ENCODE measurements at places on chromosomes 6 and 20.

DNA sequence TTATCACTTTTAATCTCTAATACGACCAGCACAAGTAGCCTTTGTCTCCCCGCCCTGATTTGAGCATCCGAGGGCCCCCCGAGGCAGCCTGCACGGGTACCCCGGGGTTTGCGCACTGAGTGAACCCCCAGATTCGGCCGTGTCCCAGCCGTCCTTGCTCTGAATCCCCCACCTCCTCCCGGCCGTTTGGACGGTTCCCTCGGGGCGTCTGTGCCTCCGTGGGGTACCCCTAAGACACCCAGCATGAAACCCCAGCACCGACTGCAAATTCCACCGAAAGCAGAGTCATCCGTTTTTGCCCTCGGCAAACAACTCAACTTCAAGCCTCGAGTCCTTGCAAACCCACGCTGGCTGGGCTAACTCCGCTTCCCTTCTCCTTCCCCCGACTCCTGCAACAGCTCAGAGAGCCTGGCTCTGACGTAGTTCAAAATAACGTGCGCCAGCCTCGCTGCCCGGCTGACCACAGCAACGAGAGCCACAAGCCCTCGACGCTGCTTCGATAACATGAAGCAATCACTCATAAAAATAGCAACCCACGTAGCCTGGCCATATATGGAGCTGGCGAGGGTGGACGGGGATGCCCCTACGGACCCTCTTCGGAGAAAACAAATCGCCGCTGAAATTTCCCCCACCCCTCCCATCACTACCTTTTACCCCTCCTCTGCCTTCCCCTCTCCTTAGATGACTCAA is 764 bp upstream of the SNAP25 start:
- DNase-seq, result peak; percentile 94

DNA sequence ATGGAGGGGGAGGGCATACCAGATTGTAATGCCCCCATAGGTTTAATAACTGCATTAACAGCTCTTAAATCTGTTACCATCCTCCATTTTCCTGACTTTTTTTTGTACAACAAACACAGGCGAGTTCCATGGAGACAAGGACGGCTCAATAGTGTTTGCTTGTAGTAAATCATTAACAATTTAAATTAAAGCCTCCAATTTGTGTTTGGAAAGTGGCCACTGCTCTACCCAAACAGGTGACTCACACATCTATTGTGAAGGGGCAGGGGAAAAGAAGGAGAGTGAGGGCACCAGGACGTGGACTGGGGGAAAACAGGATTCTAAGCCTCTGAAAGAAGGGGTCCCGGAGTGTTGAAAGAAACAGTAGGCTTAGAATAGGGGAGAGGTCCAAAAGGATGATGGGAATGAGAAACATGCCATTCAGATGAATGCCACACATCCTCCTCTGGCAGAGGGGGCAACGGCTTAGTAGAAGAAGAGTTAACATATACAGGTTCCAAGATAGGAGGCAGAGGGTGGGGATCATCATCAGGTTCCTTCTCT is 6.9 kb downstream of the GLYATL3 start:
- no peak for DNase-seq

DNA sequence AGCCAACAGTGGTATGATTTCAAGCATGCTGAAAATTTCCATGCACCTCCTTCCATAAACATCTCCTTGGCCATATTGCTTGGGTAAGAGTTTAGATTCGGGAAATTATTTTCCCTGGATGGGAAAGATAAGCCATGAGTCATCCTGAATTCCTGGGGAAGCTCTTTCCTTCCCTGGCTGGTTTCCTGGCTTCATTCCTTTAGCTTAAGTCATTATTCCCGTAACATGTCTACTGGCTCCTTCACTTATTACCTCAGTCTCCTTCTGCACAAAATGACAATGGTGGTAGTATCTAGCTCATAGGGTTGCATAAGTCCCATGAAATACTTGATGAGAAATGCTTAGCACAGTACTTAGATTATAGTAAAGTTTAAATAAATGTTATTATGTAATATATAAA is 27.6 kb downstream of the TINAG start:
- DNase-seq, result no peak

- DNase-seq, result peak; percentile 90
Measured at GRCh38 chr6:123804014-123804786, 535 bp downstream of the NKAIN2 start.

DNA sequence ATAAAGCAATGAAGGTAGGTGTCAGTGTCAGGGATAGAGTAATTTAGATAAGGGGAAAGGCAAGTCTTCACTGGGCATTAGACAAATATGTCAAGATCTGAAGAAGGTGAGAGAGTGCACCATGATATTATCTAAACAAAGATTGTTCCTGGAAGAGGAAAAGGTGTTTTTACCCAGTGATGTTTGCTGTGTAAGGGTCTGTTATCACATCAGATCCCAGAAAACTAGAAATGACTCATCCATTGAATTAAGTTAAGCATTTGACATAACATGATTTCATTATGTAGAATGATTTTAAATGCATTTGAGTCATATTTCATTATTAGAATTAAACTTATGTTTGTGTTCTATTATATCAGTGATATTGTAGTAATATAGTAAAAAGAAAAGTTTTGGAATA is 1279.5 kb upstream of the CITED2 start:
- DNase-seq, result no peak

DNA sequence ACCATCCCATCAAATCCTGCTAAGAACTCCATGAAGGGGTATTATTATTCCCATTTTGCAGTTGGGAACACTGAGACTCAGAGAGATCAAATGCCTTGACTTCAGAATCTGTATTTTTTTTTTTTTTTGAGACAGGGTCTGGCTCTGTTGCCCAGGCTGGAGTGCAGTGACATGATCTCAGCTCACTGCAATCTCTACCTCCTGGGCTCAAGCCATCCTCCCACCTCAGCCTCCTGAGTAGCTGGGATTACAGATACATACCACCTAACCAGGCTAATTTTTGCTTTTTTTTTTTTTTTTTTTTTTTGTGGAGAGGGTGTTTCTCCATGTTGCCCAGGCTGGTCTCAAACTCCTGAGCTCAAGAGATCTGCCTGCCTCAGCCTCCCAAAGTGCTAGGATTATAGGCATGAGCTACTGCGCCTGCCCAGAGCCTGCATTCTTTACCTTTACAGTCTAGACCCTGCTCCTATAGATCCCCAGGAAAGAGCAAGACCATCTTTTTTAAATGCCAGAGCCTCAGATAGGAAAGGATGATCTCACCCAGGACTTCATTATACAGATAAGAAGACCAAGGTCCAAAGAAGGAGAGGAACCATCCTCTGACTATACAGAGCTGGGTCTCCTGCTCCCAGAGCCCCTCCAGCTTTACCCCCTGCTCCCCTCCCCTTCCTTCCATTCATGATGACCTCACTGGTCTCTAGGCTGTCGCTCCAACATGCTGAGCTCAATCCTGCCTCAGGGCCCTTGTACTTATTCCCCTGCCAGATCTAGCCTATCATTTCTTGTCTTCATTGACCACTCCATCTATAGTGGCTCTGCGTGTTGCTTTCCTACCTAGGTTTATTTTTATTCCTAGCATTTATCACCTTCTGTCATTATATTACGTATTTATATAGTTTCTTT is 138.6 kb downstream of the CEBPB start:
- no peak for DNase-seq

- DNase-seq, result no peak
Measured at GRCh38 chr20:9253006-9253539, 184.2 kb downstream of the PLCB4 start.

DNA sequence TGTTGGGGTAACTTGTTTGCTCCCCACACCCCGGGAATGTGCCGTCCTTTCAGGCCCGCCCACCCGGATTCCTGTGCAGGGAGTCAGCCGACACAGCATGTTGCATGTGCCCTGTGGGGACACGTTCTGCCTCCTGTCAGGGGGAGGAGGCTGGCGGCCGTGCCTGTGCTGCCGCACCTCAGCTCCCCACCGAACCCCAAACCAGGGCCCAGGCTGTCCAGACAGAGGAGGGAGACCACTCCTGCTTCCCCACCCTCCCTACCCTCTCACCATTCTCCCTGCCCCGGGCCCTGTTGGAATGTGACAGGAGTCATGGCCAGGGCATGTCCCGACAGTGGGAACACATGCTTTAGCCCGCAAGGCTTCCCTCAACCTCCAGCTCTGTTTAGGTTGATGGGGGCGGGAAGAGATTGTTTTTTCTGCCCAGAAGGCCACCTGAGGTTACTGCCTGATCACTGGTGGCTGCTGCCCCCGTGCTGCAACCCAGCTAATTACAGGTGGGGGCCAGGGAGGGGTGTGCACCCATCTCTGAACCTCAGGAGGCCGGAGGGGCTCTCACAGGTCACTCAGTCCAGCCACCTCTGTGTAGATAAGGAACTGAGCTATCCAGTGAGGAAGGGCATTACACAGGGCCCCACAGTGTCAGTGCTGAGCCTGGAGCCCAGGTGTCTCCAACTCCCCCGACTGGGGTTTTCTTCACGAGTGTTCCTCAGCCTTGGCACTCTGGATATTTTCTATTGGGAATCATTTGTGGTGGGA is 13.6 kb downstream of the LRRC73 start:
- DNase-seq, result no peak

DNA sequence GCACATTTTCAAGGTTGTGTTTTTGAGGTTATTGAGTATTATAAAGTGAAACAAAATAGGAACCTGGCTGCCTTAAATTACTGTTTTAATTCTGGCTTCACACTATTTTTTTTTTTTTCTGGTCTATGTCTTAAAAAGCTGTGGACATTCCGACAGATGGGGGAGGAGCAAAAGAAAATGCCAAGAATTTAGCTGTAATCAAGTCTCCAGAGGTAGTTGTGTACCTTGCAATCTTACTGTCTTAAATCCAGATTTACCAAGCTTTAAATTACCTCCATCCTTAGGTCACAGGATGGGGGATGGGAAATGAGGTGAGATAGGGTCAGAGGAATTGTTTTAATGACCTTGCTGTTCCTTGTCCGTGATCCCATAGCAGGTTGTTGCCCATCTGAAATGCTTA is 182.8 kb downstream of the UTRN start:
- DNase-seq, result no peak

- DNase-seq, result no peak
Measured at GRCh38 chr20:38454556-38455473, 17.8 kb upstream of the RALGAPB start.

DNA sequence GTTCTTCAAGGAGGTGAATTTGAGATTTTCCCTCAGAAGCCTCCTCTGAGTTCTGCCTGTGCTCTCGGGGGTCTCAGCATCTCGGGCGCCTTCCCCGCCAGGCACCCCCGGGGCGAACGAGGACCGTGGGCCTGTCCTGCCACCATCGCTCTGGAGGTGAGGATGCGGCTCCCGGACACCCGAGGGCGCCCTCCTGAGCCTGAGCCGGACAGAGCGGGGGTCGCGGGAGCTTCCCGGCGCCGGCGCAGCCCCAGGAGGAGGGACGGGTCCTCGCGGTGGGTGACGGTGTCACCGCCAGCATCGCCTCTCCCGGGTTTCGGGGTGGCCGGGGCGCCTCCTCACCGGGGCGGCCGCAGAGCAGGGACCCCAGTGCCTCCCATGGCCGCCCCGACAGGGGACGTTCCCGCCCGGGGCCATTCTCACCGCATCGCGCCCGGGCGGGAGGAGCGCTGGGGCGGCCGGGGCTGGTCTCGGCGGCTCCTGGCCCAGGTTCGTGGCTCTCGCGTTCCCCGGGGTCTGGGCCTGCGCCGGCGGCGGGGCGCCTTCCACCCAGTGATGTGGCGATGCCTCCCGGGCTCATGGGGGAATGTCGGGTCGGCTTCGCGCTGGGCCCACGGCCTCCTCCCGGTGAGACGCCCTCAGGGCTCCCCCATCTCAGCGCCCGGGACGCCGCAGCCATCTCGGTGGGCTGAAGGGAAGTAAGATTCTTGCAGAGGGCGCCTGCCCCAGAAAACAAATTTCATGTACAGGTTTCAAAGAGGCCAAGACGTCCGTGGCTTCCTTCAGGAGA is 210.5 kb downstream of the ERMARD start:
- DNase-seq, result no peak

DNA sequence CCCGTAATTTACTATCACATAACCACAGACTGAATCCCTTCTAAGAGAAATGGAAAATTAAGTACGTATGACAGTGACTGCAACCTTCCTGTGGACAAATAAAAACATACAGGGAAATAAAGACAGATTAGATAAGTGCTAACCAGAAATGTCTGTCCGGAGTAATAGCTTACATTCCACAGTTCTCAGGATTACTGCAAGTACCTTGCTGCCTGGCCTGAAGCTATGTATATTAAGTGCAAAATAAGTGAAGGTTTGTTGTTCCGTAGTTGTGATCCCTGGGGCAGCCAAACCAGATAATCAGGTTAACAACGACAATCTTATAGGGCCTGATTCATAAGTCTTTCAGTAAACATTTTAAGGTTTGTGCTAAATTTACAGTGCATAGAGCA is 2.8 kb downstream of the NEDD9 start:
- no peak for DNase-seq

DNA sequence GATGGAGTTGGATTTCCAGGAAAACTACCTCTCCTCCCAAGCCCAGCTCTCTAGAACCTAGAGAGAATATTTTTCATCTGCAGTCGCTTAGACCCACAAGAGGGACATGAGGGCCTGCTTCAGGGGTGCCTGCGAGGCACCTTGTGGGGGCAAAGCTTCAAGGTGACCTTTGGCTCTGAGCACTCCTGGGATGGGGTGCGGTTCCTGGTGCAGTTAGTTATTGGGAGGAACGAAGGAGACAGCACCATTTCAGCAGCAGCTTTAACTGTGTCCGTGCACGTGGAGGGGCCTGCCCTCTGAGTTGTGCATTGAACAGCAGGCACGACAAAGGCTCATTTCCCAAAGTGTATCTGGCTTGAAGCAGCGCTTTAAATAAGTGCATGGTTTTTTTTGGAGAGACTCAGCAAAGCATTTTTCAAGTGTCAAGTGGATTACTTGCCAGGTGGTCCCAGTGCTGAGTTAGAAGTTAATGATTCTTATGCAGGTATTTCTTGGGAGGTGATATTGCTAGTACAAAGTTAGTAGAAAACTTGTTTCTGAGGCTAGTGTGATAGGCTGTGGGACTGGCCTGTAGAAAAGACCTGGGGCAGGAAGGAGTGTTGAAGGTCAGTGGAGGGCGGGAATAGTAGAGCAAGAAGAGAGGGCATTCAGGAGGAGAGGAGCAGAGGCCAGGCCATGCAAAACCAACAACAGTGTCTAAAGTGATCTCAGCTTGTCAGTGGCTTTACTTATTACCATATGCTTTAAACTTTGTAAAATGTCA is 3.8 kb downstream of the IGF2R start:
- DNase-seq, result no peak

DNA sequence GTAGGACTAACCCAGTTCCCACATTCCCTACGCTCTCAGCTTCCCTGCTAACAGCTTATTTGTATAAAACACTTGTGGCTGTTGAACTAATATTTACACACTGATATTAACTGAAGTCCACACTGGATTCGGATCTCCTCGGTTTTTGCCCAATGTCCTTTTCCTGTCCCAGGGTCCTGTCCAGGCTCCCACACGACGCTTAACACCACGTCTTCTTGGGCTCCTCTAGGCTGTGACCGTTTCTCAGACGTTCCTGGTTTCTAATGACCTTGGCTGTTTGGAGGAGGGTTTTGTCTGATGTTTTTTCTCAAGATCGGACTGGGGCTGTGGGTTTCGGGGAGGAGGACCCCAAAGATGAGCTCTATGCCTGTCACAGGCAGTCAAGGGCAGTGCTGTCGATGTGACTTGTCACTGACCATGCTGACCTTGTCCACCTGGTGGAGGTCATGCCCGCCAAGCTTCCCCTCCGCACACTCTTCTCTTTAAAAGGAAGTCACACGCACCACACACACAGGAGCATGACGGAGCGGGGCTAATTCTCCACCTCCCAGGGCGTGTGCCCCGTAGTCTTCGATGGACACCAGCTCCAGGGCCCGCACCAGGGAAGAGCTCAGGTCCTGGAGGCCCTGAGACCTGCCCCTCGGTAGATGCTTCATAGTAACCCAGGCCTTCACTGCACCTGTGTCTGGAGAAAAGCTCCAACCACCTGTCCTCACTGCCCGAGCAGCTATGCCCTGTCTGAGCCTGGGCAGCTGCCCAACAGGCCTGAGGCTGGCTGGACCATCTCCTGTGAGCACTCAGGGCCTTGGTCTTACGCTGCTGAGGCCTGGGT is 72.0 kb downstream of the TTLL2 start:
- no peak for DNase-seq
